ENCODE measurements at places on chromosomes 2 and 18.

GRCh38 chr2:33205693-33206434 lies 259.1 kb downstream of the LTBP1 start:
- no peak for DNase-seq

DNA sequence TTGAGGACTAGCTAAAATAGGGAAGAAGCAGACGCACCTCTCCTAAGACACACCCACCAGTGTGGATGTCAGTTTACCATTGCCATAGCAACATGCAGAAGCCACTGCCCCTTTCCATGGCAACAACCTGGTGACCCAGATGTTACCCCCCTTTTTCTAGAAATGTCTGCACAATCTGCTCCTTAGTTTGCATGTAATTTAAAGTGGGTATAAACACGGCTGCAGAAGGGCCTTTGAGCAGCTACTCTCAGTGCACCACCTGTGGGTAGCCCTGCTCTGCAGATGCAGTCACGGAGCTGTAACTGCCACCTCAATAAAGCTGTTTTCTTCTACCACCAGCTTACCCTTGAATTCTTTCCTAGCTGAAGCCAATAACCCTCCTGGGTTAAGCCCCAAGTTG lies 87.1 kb downstream of the FBXO15 start:
- DNase-seq, result no peak

GRCh38 chr2:190333395-190333794 lies 10.0 kb upstream of the INPP1 start:
- DNase-seq, result no peak

DNA sequence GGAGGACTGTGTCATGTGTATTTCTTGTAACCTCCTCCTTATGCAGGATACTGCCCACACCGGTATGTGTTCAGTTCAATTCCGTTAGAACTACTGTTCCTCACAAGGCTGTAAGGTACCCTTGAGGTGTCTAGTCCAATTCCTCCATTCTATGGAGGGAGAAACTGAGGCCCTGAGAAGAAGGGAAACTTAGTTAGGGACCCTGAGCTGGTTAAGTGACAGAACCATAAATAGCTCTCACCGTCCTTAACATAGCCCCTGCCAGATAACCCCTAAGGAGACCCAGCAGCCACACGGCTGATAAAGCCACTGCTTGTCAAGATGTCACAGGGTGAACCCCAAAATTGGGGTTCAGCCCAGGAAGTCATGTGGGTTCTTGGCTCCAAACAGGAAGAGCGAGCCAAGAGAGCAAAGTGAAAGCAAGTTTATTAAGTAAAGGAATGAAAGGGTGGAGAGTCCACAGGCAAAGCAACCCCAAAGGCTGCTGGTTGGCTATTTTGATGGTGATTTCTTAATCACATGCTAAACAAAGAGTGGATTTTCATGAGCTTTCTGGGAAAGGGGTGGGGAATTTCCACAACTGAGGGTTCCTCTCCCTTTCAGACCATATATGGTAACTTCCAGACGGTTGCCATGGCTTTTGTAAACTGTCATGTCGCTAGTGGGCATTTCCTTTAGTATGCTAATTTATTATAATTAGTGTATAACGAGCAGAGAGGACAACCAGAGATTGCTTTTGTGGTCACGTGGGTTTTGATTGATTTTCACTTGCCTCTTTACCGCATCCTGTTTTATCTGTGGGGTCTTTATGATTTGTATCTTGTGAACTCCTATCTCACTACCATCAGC lies 83.4 kb upstream of the RTN4 start:
- DNase-seq, result peak; percentile 82

DNA sequence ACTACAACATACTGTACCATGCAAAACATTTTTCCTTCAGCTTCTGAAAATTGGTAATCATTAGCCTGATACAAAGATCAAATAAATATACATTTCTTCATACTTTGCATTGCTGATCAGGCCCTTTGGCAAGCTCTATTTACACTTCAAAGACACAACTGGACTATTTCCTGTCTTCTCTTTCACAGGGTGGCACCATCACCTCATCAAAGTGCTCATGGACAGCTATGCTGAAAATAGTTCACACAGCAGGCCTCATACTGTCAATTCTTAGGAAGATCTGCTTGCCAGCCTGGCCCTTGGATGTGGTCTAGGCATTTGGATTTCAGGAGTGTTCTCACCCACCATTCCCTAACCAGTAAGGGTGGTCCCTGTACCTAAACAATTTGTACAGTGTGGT lies 33.9 kb downstream of the FBXO15 start:
- no peak for DNase-seq

DNA sequence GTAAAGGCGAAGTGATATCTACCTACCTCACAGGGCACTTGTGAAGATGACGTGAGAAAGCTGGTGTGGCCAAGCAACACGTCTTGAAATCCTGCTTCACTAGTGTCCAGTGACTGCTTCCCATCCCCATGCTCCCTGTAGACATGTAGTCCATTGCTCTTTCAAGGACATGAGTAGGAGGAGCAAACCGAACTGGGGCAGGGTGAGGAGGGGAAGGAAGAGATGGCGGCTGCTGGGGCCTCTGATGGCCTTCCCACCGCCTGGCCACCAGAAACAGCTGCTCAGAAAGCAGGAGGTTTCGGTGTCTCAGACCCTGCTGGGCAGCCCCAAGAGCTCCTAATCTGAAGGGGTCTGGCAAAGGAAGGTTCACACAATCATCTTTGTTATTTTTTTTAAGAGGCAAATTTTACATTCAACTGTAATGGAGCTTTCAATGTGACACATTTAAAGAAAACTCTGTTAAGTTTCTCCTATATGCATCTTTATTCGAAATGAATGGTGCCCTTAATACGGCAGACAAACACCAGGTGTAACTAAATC lies 14.7 kb downstream of the CPLX4 start:
- DNase-seq, result no peak

DNA sequence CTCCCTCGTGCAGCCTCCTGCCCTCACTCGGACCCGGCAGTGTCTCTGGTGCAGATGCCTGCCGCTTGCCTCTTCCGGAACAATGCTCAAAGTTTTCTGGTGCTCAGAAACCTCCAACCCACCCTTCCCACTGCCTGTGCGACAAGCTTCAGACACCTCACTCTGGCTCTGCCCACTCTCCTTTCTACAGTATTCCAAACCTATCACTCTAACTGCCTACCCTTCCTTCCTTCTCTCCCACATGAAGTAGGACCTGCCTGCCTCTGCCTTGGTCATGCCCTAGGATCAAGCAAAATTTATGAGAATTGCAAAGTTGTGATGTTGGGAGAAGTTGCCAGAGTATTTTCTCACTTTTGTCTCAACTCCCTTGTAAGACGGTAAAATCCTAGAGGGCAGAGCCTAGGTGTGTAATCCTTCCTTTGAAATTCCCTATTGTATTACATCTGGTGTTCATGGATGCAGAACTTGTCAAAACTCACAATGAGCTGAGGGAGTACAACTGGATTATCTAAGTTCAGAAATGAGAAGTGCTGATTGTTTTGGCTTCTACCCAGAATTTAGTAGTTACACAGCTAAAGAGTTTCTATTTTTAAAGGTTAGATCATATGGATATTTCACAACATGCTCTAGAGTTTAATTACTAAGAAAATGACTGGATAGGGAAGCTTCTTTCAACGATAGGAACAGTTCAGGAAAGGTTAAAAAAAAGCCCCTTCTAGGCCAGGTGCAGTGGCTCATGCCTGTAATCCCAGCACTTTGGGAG lies 7.2 kb downstream of the NPC1 start:
- no peak for DNase-seq

- no peak for DNase-seq
Measured at GRCh38 chr2:3628241-3628679, 29.7 kb upstream of the ALLC start.

DNA sequence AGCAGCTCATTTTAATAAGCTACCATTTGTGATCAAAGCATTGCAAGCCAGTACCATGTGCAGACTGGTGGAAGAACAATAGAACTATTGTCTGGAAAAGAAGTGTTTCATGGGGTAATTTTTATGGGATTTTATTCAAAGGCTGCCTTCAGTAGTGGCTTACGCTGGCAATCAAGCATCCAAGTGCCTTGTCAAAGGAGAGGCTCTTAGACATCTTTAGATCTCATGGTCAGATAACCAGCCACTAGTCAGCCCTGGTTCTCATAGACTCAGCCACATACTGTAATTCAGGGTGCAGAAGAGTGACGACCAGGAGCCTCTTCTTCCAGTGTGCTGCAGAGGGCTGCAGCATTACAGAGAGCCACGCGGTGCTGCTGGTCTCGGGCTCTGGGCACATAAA lies 98.5 kb upstream of the NOSTRIN start:
- DNase-seq, result no peak

GRCh38 chr2:231568785-231569435 lies 23.8 kb upstream of the TEX44 start:
- DNase-seq, result no peak

DNA sequence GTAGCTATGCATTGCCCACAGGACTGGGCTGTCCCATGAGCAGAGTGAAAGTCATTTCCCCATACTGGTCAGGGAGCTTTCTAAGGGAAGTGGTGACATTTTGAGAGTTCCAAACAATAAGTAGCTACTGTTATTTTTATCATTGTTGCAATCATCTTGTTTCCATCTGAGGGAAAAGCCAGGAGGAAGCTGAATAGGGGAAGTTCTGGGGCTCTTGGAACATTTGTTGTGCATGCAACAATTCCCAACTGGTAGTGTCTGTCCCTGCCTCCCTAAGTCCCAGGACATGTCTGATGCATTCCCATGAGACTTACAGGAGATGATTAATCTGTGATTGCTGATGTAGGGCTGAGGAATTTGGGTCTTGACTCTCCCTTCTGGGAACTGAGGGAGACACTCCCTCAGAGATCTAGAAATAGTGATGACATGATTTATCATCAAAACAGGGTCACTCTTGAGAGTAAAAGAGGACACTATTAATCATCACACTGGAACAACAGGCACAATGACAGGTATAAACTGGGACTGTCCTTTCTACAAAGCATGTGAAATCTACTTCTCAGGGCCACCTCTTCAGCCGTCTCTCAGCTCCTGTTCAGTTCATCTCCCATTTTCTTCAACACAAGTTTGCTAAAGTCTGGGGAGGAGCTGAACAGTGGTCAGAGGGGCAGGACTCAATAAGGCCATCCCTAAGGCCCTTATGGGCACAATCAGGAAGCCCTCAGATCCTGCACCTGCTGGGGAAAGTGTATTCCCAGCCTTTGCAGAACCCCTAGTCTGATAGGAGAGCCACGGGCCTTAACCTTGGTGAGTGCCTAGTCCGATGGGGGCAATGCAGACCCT lies 28.0 kb upstream of the MARCO start:
- peak; percentile 17 for DNase-seq

DNA sequence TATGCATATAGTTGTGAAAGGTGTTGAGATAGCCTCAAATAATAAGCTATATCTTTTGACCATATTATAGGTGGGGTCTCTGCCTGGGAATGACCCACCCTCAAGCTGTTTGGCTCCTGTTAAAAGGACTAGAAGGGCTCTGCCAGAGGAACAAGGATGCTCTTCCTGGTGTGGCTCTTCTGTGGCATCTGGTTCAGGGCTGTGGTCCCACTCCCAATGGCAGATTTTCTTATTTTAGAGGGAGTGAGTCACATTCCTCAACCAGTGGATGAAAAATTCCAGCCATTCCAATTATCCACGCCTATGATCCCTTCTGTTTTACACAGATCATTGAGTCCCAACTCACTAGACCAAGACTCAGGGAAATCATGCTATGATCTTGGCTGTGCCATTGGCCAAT lies 119.9 kb downstream of the PARD3B start:
- peak; percentile 73 for DNase-seq

DNA sequence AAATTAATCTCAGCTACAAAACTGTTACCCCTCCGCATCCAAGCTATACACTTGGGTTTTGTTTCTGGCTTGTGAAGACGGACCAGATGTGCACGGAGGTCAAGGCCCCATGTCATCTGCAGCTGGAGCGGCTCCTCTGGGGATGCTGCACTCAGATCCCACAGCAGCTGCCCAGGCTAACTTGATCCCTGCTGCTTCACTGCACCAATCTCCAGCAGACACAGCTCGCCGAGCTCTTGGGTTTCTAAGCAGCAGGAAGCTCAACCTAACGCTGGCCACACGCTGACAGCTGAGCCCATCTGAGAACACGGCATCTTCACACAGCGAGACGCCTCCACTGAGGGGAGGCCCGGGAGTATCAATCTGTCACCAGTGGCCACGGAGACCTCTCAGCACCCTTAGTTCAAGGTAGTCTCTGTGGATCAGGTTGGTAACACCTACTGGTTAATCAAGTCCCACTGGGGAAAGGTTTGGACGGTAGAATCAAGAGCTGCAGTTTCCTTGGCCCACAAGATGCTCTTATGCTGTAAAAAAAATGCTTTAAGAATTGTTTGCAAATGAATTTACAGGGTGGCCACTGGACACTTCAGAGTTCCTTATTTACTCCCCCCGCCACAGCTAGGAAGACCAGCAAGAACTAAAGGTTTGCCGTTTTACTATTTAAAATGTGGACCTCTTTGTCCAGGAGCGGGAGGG lies 67.5 kb downstream of the EMILIN2 start:
- no peak for DNase-seq

GRCh38 chr2:41618754-41619153 lies 429.1 kb upstream of the PKDCC start:
- DNase-seq, result no peak

DNA sequence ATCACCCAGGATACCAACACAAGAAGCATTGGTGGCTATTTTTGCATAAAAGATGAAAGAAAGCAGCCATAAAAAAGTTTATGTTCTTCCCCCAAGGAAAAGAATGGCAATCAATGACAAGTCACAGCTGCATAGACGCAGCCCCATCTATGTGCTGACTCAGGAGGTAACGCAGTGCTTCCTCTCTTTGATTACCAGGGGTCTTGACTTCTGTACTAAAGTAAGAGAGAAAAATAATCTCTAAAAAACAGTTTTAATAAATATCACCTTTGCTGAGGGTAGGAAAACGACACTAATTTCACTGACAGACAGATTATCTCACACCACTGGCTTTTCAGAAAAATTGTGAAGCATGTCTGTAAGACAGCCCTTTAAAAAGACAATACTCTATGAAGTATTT lies 33.9 kb upstream of the EVA1A start:
- DNase-seq, result no peak
